ENCODE measurements at places on chromosomes 11 and 22.

DNA sequence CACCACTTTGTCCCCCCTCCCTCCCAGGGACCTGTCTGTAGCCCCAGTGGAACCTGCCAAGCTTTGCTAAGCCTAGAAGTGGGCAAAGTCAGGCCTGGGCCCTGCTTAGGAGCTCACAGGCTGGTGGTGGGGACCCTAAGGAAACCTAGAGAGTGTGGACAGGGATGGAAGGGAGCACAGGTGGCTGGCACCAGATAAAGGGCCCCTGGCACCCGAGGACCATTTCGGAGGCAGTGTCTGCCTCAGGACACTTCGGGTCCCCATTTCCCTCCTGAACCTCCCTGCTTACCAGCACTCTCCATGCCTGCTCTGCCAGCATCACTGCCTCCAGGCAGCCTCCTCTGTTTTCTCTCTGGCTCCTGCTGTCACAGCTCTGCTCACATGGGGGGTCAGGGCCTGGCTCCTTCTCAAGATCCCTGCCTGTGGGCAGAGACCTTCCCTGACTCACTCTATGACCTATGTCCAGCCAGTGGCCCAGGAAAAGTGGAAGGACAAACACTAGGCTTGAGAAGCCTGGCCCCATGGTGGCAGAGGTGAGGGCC is 13.6 kb upstream of the OMP start:
- no peak for DNase-seq

DNA sequence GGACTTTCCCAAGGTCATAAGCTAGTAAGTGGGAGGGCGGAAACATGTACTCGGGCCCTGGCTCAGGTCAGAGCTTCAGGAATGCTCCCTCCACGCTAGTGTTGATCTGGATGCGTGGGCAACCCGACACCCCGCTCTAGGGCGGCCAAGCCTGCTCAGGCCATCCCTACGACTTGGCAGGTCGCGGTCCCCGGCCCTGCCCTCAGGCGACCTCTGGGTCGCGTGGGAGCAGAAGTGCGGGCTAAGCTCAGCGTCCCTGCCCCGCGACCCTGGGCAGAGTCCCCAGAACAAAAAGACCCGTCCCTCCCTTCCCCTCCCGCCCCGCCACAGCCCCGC is 781 bp upstream of the TEF start:
- peak; percentile 77 for DNase-seq

DNA sequence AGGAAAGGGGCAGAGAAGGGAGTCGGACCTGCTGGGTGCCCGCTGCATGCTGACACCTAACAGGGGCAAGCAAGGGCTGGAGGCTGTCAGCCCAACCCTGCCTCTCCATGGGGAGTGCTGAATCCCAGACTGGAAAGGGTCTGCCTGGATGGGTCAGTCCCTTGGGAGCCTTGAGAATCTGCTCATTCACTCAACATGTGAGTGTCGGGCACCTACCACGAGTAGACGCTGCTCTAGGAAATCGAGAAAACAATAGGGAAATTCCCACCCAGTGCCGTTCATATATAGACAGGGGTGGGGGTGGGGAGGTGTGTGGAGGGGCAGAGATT is 4.4 kb upstream of the CTSD start:
- DNase-seq, result no peak

DNA sequence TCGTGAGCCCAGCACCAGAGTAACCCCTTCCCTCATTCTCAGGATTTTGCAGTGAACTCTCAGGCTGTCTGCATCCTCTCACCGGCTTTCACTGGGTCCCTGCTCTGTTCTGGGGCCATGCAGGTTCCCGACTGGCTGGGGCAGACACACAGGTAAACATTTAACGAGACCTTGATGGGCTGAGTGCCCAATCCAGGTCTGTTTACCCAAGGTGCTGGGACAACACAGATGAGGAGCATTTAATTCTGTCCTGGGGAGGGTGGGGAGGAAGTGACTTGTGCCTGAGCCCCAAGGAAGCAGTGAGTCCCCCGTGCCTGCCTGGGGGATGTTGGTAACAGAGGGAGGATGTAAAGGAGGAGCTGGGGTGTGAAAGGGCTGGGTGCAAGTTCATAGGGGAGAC is 4.4 kb downstream of the BIK start:
- no peak for DNase-seq

DNA sequence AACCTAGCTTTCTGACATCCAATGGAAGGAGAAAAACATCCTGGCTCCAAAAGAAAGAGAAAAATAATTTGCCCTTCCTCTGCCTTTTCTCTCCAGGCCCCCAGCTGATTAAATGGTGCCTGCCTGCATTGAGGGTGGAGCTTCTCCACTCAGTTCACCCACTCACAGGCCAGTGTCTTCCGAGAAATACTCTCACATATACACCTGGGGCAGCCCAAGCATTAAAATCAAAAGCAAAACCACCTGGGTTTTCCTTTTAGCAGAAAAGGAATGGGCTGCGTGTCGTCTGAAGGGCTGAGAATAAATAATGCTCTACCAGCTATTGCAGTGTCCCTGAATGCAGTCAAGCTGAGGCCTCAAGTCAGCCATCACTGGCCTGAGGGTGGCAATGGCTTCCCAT is 1143.8 kb upstream of the TENM4 start:
- DNase-seq, result no peak

DNA sequence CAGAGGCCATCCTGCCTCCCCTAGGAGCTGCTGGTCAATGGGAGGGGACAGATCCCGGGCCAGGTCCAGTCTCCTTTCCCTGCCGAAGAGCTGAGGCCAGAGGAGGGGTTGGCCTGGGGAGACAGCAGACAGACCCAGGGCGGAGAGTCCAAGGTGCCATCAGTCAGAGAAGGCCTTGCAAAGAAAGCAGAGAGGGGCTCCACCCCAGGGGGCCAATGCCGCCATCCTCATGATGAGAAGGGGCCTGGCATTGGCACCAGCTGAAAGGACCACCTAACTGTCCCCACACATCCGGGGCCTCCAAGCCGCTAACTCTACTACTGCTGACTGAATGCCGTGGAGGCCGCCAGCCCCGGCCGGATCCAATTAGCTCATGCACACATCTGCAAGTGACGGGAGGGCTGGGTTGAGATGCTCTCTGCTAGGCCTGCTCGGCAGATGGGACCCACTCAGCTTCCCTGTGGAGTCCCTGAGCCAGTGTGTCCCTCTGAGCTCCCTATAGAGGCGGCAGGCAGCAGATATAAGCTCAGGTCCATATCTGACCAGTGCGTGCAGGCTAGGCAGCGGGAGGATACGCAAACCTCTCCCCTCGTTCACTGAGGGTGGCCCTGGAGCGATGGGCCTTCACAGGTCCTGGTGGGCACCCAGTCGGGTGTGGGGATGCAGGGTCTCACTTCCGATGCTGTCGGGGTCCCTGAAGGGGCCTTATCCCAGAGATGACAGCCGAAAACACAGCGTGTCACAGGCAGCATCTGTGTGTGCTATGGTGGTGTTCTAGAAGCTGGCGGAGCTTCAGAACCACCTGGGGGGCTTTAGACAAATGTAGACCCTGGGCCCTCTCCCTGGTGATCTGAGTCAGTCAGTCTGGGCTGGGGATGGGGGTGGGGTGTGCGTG is 183.9 kb downstream of the CTTN start:
- DNase-seq, result no peak

Data from urothelium cell line (cell line).